Activated effector memory CD4-positive, alpha-beta T cell treated with anti-CD3 and anti-CD28 coated beads, Interleukin-2, amount 50 U/mL, for 16 hours (primary cell): ENCODE measurements at places on chromosomes 1 and 21.

- DNase-seq = no peak
These were observed 128.4 kb upstream of the SOD1 start for GRCh38 chr21:31530897-31531705.

GRCh38 chr1:224407571-224408293, 26.9 kb downstream of the WDR26 start:
- no peak for DNase-seq

GRCh38 chr1:180680558-180681144, 48.8 kb downstream of the XPR1 start:
- DNase-seq = no peak

DNA sequence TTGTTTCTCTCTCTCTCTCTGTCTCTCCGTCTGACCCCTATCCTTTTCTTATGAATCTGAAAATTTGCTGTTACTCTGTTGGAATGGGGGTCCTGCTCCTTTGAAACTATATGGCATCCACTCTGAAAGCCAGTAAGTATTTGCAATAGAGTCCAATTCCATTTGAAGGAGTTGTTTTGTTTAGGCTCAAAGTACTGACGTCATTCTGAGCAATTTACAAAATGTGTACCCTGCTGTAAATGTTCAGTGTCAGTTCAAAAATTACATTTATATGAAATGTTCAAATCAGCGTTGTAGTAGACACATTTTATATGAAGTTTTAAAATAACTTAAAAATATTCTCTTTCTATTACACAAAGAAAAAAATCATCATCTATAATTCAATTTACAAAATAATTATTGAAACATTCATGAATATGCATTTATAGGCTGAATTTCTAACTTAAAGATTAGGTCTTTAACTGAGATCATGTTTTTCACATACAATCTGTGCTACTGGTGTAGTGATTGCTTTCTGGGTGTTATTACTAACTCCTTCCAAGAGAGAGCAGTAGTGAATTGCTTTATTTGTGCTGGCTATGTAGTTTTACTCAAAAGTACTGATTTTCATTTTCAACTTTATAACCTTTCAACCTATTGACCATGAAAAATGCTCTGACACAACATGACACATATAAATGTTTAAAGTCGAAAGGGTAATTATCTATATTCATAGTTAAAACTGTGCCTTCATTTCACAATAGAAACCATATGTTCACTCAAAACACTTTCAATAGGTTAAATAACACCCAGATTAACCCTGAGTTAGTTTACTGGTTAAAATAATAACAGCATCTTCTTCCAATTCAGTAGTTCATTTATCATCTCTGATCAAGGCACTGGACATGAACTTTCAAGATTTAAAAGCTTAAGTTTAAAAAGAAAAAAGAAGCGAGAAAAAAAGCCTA, 253.1 kb upstream of the ADGRL4 start:
- DNase-seq = no peak
